ENCODE measurements at places on chromosomes 3 and 15.

GRCh38 chr3:45180051-45180450, 33.9 kb upstream of the CDCP1 start:
- DNase-seq = no peak

GRCh38 chr3:58867621-58868020, 182.2 kb downstream of the CFAP20DC start:
- DNase-seq = no peak

DNA sequence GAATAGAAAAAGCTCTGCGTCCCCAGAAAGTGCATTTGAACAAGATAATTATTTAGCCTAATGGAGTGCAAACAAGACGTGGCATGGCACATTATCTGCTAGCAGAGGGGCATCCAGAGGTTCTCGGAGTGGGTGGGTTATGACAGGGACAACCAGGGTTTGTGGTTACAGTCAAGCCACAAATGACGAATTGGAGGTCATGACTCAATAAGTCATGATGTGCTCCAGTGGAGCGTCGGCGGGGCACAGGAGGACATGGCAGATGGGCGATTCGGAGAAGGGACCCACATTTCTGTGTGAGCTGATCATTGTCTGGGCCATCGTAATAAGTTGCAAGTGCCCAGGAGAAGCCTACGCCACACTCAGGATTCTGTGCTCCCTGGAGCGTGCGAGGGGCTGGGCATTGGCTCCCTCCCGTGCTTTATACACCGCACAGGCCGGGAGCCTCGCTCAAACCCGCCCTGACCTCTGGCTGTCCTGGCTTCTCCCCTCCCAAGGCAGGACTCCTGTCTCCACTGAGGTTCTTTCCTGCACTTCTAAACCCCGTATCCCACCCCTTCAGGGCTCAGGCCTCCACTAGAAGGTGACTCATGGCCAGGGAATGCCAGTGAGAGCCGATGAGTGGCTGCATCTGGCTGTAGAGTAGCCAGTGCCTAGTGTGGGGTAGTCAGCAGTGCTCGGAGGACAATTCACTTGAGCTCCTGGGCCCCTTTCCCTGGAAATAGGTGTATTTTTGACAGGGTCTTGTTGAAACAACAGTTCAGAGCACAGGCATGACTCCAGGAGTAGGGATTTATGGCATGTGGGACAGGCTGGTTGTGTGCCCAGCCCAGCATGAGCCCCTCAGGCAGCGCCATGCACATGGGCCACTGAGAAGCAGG, 67.4 kb downstream of the GRIP2 start:
- no peak for DNase-seq

DNA sequence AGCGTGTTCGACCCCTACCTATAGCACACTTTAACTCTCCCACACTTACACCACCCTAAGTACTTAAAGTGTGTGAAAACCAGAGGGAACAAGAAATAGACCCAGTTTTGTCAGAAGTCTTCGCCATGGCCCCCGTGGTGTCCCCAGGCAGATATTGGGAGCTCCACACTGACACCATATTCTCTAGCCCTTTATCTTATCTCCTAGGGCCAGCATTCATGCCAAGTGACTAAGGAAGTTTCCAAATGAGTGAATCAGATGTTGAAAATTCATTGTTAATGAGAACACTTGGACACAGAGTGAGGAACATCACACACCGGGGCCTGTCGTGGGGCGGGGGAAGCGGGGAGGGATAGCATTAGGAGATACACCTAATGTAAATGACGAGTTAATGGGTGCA, 31.8 kb downstream of the P3H2 start:
- DNase-seq = no peak

DNA sequence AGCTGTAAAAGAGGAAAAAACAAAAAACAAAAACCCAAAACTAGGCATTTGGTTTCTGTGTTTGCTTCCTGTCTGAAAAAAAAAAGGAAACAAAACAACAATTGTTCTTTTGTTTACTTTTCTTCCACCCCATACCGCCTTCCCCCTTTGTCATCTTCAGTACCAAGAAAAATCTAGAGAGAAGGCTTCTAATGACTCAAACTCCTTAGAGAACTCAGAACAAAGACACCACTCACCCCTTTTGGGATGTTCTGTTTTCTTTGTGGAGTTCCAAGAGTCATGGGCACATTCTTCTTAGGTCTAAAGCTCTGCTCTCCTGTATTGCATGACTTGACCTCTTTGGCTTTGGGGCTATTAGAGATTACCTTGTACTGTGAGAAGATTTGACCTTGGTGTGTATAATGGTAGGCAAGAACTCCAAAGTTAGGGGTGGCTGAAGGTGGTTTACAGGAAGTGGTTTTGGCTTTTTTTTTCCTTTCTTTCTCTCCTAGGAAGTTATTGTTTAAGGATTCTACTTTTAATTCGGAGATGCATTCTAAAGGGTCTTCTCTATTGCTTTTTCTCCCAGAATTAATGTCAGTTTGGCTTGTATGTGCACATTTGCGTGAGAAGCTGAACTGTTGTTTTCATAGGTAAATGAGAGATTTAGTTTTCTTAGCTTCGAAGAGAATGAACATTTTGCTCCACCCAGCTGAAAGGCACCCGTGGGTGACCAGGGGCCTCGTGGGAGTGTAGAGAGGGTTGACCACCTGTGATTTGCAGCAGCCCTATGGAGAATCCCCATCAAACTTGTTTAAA, 39.5 kb upstream of the ZBTB20 start:
- DNase-seq = no peak

All from NCI-H2171 treated with DMSO at 0.1 percent for 48 hours (cell line).